ENCODE measurements at places on chromosomes 1 and 21.

- DNase-seq: peak; percentile 12
Measured at GRCh38 chr1:147292012-147292411, 49.5 kb downstream of the CHD1L start.

- DNase-seq: no peak
Measured at GRCh38 chr1:179938752-179939151, 15.9 kb upstream of the CEP350 start.

DNA sequence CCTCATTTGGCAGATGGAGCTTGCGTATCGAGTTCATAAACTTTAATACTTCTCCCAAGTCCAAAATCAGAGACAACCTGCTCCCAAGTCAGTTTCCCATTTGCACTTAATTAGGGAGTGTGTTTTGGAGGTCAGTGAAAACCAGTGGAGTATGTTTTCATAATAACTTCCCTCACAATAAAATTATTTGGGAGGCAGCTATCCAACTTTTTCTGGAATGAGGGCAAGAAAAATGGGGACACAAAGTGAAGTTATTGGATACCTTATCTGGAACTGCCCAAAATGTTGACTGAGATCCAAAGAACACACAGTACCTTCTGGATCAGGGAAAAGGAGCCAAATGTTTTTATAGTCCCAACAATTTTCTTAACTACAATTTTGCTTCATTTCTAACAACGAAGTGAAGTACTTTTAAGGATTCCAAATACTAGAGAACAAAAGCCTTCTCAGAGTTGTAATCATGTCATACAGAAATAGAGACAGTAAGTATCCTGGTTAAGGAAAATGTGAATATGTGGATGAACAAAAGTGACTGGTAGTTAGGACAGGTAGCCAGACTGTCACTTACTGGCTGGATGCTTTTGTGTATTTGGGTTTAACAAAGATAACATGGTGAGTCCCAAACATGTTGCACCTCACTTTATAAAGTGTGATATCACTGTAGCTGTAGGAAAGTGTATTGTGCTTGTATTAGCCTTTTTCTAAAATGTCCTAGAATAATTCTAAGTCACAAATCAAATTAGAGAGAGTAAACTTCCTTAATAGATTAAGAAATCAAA, 325.0 kb downstream of the HLX start:
- DNase-seq: no peak

DNA sequence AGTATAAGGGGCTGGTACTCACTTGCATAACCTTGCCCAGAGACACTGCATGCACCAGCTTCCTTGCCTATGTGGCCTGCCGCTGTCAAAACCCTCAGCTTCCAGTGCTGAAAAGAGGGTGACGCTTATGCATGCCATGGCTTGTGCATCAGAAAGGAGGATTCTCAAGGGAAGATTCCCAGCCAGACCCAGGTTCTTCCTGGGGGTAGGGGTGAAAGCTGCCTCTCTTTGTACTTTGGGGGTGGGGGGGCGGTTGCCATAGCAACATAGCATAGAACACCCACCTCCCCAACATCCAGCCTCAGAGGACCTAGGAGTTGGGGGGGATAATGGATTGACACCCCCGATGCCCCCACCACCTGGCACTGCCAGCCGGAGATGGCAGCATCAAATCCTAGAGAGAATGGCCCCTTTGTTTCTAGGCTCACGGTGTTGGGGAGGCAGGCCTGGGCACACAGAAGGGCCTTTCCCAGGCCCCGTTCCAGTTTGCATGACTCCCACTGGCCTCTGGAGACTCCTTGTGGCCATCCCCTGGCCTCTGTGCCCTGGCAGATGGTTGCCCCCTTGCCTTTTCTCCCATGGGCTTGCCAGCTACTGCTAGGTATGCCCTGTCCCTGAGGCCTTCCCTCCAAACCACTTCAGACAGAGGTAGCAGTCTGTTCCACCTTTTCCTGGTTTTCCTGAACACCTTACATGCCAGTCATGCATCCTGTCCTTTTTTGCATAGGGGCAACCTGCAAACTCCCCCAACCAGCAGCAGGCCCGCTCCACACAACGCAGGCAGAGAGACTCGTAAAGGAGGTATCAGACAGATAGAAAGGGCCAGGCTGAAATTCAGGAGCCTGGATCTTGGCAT, 44.6 kb downstream of the RHBG start:
- no peak for DNase-seq

DNA sequence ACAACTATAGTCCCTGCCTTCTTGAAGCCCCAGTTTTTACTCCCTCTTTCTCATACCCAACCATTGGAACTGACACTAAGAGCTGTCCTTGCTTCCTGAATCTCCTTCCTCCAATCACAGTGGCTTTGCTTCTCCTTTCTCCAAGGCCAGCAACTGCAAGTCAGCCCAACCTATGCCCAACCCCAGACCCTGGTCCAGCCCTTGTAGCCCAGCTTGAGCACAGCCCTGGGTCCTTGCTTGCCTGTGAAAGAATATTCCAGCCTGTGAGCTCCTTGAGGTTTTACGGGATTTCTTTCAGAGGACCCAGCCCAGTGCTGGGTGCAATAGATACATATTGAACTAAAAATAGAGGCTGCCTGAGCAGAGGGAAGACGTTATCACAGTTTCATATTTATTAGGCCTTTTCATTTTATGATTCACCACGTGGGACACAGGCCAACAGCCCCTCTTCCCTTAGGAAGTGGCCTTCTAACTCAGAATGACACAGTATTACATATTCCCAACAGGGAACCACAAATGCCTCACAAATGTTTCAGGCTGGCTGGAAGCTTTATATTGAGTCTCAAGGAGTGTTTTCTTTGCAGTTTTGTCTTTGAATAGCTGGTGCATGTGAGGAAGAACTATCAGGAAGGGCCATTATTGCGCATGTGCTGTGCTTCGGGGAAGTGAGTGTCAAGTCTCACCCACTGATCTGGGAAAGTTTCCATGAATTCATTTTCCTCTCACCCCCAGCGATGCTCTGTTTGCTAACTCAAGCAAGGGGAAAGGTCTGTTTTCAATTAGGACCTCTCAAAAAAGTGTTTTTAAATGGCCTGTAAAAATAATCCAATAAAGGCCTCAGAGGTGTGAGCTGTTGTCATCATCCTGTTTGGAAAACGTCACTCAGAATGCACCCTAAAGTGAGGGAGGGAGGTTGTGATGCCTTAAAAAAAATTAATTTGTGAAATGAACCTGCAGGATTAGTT, 92.3 kb upstream of the NFIA start:
- no peak for DNase-seq

DNA sequence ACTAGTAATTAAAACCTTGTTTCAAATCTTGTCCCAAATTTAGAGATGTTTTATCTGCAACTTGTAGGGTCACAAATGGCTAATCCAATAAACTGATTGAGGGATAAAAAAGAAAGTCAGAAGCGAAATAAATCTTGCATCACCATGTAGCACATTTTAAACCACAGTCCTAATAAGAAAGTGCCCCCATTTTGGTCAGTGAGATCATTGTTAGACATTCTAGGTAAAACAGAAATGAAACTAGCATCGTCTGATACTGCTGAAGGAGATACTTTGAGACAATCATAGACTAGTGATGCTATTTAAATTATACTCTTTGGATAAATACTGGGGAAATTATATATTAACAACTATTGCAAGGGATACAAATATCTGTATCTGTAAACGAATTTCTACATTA, 247.9 kb downstream of the AMY1C start:
- DNase-seq: no peak

GRCh38 chr1:160629286-160630210, 17.3 kb downstream of the SLAMF1 start:
- DNase-seq: peak; percentile 74

DNA sequence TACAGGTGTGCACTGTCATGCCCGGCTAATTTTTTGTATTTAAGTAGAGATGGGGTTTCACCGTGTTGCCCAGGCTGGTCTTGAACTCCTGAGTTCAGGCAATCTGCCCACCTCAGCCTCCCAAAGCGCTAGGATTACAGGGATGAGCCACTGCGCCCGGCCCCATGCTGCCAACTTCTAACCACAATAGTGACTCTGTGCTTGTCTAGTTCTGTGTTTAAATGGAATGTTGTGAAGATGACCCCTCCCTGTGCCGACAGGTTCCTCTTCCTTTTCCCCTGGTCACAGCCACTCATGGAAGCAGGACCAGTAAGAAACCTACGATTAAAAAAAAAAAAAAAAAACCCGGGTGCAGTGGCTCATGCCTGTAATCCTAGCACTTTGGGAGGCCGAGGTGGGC, 4.7 kb downstream of the MAP1LC3C start:
- DNase-seq: no peak

GRCh38 chr1:225021037-225021436, 91.6 kb downstream of the DNAH14 start:
- DNase-seq: no peak

DNA sequence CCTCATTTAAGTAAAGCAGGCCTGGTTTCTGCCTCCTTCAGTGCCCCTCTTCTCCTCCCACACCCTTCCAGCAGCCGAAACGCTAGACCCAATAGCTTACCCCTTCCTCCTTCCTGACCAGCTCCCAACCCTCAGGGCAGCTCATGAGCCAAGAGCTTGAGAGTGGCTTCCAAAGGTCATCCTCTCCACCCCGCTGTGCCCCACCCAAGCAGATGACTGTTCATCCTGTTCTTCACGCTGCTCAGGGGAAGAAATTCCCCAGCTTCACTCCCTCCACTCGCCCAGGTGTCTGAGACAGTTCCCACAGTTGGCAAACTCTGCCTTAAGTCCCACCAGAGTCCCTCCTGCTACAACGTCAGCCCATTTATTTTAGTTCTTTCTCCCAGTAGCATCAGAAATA, 23.4 kb downstream of the ARHGEF19 start:
- no peak for DNase-seq

DNA sequence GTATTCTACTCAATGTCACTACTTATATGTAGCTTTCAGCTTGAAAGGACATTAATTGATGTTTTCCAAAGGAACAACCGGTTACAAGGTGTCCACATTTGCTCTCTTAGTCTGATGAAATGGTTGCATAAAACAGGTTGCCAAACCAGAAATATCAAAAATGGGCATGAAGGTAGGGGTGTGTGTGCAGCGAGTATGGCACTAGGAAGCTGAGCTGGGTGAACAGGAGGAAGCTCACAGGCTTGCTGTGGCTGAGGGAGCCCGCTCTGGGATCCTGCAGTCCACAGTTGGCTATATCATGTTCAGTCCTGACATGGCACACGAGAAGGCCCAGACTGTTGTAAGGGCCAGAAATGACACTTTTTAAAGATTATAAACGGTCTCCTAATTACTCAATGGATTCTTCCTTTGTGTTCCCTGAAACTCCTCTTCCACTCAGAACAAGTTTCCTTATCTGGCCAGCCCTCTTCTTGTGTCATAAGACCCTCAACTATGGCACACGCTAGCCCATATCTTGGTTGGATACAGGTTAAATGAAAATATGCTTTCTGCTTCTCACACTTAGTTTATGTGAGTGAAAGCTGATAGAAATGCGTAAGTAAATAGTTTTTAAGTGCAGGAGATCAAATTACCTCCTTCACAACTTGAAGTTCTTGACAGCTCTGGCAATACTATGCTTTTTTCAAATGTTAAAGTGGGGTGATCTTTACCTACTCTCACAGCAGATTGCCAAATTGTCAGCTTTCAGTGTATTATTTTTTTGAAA, 201.5 kb downstream of the LMO4 start:
- no peak for DNase-seq

- DNase-seq: peak; percentile 33
Measured at GRCh38 chr1:67532452-67533216, 102.4 kb upstream of the SERBP1 start.

DNA sequence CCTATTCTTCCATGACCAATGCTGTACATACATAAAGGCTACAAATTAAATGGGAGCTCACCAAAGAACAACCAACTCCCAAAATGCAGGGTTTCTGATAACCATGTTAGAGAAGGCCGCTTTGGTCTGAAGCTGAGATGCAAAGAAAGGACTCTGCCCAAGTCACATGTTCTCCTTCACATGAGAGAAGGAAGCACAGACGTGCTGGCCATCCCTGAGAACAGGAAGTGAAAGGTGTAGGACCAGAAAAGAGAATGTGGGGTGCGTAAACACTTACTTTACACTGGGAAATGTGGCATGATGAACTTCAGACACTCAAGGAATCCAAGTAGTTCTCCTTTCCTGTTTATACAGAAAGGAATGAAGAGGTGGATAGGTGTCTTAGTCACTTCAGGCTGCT, 31.7 kb upstream of the TADA1 start:
- DNase-seq: no peak

GRCh38 chr1:153568367-153569099, 2.9 kb upstream of the S100A2 start:
- DNase-seq: peak; percentile 91

- DNase-seq: no peak
Measured at GRCh38 chr1:59164371-59164770, 132.5 kb upstream of the FGGY start.

DNA sequence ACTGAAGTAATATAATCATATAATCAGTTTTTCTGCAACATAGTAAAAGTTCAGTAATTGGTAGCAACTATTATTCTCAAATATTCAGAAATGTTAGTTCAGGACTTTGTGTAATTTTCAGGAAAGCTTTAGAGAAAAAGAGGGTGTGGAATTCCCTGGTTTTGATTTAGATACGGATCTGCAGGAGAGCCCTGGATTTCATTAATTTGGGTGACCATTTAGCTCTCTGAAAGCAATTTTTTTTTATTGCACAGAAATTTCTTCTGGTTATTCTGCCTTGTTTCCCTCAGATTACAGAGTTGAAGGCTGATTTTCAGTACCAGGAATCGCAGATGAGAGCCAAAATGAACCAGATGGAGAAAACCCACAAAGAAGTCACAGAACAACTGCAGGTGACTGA, 13.8 kb upstream of the STX12 start:
- no peak for DNase-seq

DNA sequence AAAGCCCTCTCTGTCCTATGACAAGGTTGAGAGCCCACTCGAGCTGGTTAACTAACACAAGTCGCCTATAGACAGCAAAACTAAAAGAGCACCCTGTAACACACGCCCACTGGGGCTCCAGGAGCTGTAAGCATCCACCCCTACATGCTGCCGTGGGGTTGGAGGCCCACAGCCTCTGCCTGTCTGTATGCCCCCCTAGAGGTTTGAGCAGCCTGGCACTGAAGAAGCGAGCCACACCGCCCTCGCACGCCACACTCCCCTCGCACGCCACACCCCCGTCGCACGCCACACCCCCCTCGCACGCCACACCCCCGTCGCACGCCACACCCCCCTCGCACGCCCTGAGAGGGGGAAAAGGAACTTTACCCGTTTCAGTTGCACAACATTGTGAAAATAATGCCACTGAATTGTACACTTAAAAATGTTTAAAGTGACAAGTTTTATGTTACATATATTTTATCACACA, 13.2 kb upstream of the HMGCL start:
- DNase-seq: peak; percentile 79

GRCh38 chr1:10340930-10341590, 57.8 kb upstream of the PGD start:
- DNase-seq: no peak

All from activated CD4-positive, alpha-beta T cell treated with anti-CD3 and anti-CD28 coated beads, Interleukin-2, Interleukin-6, amounts not matched to agents 100 ng/mL and 50 ng/mL, durations not matched to agents 16 hours and 8 hours (primary cell).